ENCODE measurements at places on chromosomes 7 and 10. TPM values are rescaled to one million over a fixed set of nuclear protein-coding genes. Genes with fewer than 3 reads are reported as not detected.

Gene CUL1
- total RNA-seq = 32.4 TPM

Gene ADAM22
- total RNA-seq = 0.47 TPM

Gene LOXL4
- total RNA-seq = 13.3 TPM

Gene PURB
- 13.2 TPM for total RNA-seq

Gene GSTO2
- total RNA-seq = 1.7 TPM

Gene VWDE
- total RNA-seq = 0.16 TPM

Gene NAT16
- not detected for total RNA-seq

Gene OPN1SW
- not detected for total RNA-seq

Gene FZD8
- total RNA-seq = 6.0 TPM

Gene DNA2
- total RNA-seq = 4.9 TPM

Gene PRPS1L1
- not detected for total RNA-seq

Gene UNCX
- total RNA-seq = not detected

Gene LRGUK
- 0.09 TPM for total RNA-seq

Gene RAB19
- not detected for total RNA-seq

Gene PTPRE
- total RNA-seq = 0.52 TPM

Gene SLC13A1
- not detected for total RNA-seq

Gene PIK3CG
- total RNA-seq = not detected

Gene PHF14
- 30.6 TPM for total RNA-seq

Gene NKX2-3
- total RNA-seq = not detected

Gene CLCN1
- total RNA-seq = not detected

Gene PON3
- total RNA-seq = under 0.01 TPM

Gene CYP2W1
- not detected for total RNA-seq

Gene SPDYE16
- total RNA-seq = under 0.01 TPM

Gene ZNF853
- total RNA-seq = 3.2 TPM

Gene SORBS1
- 0.16 TPM for total RNA-seq

Gene RBAK
- total RNA-seq = 6.0 TPM

Gene GIMAP6
- not detected for total RNA-seq

Gene NUTM2B
- total RNA-seq = 0.16 TPM

Gene ATOH7
- not detected for total RNA-seq

Gene OR2A1
- total RNA-seq = not detected

Gene EVX1
- total RNA-seq = not detected

Gene MGAM2
- not detected for total RNA-seq

Gene TAC1
- 0.16 TPM for total RNA-seq

Gene METTL27
- 11.8 TPM for total RNA-seq

Gene PRSS37
- total RNA-seq = not detected

Gene PRLHR
- not detected for total RNA-seq

Gene MCM10
- 0.34 TPM for total RNA-seq

Gene ZNF804B
- not detected for total RNA-seq

Gene PHKG1
- 1.0 TPM for total RNA-seq

Gene HTR5A
- not detected for total RNA-seq

Gene STEAP4
- under 0.01 TPM for total RNA-seq

Gene CTAGE4
- total RNA-seq = 0.32 TPM

Gene APBB1IP
- 1.6 TPM for total RNA-seq

Gene SYNPO2L
- total RNA-seq = not detected

Gene HIBADH
- 85.7 TPM for total RNA-seq

Gene COX15
- total RNA-seq = 28.2 TPM

Gene ABCC2
- 0.60 TPM for total RNA-seq

Gene ERLIN1
- 32.8 TPM for total RNA-seq

Gene PLEKHS1
- total RNA-seq = not detected

Gene SHTN1
- total RNA-seq = 1.2 TPM

Gene TFR2
- 0.26 TPM for total RNA-seq
